Amygdala (tissue), 56 donors: ENCODE measurements at places on chromosomes 5 and 9.

- DNase-seq, result no peak
Measured at GRCh38 chr5:69083412-69083811, 10.4 kb upstream of the SLC30A5 start.

- DNase-seq, result no peak
Measured at GRCh38 chr5:150465927-150466326, 16.4 kb upstream of the RPS14 start.

- no peak for DNase-seq
Measured at GRCh38 chr5:113035096-113035495, 58.5 kb downstream of the DCP2 start.

DNA sequence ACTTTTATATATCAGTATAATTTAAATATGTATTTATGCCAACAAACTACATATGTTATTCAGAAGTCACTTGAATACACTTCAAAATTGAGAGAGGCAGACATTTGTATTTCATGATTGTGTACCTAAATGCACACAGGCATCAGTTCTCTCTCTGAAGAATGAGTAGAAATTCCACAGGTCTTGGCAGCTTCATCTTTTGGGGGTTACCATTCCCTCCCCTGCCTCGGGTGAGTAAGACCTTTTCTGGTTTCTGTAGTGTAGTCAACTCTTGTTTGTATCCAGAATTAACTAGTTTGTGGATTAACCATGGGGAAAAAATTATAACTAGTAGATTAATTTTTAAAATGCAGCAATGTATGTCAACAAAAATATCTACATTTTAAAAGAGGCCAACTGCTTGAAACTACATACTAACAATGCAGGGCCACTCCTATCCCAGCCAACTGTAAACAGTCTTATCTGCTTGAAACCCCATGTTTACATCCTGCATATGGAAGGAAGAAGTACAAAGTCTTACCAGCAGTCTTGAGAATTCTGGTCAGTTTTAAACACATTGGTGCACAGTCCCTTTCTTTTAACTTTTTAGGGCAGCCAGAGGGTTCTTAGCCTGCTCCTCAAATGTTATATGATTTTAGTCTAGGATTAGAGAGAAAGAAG lies 339.6 kb upstream of the KIF2A start:
- DNase-seq, result no peak

- no peak for DNase-seq
Measured at GRCh38 chr5:53917095-53917494, 356.7 kb downstream of the NDUFS4 start.

- no peak for DNase-seq
Measured at GRCh38 chr9:129023908-129024233, 4.3 kb downstream of the SH3GLB2 start.

DNA sequence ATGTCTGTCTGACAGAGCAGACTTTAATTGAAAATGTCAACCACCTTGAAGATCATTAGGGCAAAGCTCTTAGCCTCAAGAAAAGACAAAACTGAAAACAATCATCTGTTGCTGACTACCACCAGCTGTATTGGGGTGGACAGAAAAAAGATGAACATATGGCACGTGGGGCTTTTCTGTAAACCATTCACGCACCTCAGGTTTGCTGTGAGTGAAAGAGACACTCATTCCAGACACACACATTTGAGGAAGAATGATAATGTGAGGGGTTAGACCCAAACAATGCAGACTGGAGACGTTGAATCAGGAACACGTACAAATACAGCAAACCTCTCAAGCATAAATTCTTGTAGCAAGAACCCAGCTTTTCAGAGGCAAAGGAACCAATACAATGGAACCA lies 158.7 kb downstream of the EBF1 start:
- DNase-seq, result no peak

GRCh38 chr5:131720714-131721113 lies 76.1 kb downstream of the FNIP1 start:
- DNase-seq, result no peak

- DNase-seq, result no peak
Measured at GRCh38 chr5:14166437-14166836, 23.3 kb downstream of the TRIO start.

- no peak for DNase-seq
Measured at GRCh38 chr9:126974594-126974993, 60.0 kb downstream of the RALGPS1 start.

DNA sequence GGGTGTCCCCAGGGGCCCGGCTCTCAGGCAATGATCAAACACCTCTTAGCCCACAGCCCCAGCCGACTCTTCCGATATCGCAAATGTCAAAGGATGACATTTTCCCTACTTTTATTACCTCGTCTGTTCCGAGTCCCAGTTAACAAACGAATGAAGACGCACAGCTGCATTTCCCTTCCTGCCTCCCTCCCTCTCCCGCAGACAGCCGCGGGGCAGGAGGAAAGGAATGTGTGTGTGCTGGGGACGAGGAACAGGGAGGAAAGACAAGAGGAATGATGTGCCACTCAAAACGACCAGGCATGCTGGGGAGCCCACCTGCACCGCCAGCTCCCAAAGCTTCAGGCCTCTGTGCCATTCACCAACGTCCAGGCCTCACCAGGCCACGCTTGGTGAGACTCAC lies 125.9 kb upstream of the SARDH start:
- no peak for DNase-seq
